T1000 (cell line): ENCODE measurements at places on chromosomes 2 and 18.

DNA sequence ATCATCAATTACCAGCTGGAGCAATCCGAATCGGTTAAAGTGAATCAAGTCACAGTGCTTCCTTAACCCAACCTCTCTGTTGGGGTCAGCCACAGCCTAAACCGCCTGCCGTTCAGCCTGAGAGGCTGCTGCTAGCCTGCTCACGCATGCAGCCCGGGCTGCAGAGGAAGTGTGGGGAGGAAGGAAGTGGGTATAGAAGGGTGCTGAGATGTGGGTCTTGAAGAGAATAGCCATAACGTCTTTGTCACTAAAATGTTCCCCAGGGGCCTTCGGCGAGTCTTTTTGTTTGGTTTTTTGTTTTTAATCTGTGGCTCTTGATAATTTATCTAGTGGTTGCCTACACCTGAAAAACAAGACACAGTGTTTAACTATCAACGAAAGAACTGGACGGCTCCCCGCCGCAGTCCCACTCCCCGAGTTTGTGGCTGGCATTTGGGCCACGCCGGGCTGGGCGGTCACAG lies 496 bp upstream of the ITGA4 start:
- no peak for DNase-seq

- DNase-seq: no peak
Observed at GRCh38 chr2:186201371-186201770, 284.7 kb upstream of the ZC3H15 start.

DNA sequence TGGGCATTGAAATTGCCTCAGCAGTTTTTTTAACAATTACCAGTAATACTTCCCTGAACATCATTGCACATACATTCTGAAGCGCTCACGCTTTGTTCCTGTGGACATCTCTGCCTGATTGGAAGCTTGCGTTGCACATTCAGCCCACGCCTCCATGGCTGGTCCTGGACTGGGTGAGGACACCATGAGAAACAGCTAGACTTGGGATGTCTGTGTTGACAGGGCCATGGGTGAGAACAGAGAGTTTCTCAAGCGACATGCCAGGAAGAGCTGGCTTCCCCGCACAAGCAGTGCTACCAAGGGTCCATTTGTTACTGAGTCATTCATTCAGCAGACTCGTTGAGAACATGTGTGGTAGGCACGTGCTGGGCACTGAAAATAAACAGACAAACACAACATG lies 166.3 kb downstream of the GBX2 start:
- DNase-seq: no peak

- no peak for DNase-seq
Observed at GRCh38 chr18:48563027-48563426, 24.2 kb downstream of the CTIF start.

- DNase-seq: no peak
Observed at GRCh38 chr2:96316999-96317398, 8.1 kb upstream of the ITPRIPL1 start.
